ENCODE measurements at places on chromosomes 13 and 19.

- DNase-seq, result no peak
Measured at GRCh38 chr13:29956853-29957252, 106.4 kb upstream of the UBL3 start.

DNA sequence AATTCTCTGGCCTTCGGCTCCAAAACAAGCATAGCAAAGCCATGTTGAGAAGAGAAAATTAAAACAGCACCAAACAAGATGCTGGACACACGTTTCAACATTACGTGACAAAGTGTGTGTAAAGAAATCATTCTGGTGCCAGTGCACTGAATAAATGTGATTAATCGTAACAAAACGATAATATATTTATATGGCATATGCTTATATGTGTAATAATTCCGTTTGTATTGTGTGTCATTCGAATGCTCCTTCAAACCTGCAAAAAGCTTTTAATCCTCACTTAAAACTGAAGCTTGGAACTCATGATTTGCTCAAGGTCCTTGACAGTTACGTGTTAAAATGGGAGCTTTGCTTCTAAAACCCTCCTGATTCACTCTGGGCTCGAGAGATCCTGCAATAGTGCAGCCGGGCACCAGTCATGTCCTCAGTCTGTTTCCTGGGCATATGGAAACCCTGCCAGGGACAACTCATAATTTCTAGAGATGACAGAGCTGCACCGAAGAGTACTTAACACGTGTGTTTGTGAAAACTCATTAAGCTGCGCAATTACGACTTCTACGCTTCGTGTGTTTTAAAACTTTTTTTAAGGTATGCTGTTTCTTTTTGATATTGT is 731 bp upstream of the AKAP8L start:
- no peak for DNase-seq

- no peak for DNase-seq
Measured at GRCh38 chr19:48117515-48118130, 7.0 kb upstream of the PLA2G4C start.

- DNase-seq, result no peak
Measured at GRCh38 chr13:114017028-114017630, 43.3 kb upstream of the C13orf46 start.

GRCh38 chr19:48218997-48219396 is 36.7 kb downstream of the CARD8 start:
- DNase-seq, result no peak

GRCh38 chr19:8592231-8593009 is 15.2 kb upstream of the MYO1F start:
- DNase-seq, result peak; percentile 94

DNA sequence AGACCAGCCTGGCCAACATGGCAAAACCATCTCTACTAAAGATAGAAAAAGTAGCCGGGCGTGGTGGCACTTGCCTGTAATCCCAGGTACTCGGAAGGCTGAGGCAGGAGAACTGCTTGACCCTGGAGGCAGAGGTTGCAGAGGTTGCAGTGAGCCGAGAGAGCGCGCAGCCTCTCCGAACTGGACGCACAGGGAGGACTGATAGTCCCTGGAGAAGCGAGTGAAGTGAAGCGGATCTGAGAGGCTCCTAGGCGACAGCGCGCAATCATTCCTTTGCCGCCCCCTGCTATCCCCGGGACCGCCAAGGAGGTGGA is 233 bp downstream of the ZNF561 start:
- DNase-seq, result no peak

- no peak for DNase-seq
Measured at GRCh38 chr13:94784066-94784465, 71.7 kb upstream of the SOX21 start.

GRCh38 chr13:72164811-72165210 is 297.8 kb upstream of the DACH1 start:
- no peak for DNase-seq

- no peak for DNase-seq
Measured at GRCh38 chr13:40897053-40897452, 107.6 kb downstream of the SLC25A15 start.

GRCh38 chr13:63463782-63464610 is 2048.3 kb upstream of the PCDH20 start:
- DNase-seq, result no peak

DNA sequence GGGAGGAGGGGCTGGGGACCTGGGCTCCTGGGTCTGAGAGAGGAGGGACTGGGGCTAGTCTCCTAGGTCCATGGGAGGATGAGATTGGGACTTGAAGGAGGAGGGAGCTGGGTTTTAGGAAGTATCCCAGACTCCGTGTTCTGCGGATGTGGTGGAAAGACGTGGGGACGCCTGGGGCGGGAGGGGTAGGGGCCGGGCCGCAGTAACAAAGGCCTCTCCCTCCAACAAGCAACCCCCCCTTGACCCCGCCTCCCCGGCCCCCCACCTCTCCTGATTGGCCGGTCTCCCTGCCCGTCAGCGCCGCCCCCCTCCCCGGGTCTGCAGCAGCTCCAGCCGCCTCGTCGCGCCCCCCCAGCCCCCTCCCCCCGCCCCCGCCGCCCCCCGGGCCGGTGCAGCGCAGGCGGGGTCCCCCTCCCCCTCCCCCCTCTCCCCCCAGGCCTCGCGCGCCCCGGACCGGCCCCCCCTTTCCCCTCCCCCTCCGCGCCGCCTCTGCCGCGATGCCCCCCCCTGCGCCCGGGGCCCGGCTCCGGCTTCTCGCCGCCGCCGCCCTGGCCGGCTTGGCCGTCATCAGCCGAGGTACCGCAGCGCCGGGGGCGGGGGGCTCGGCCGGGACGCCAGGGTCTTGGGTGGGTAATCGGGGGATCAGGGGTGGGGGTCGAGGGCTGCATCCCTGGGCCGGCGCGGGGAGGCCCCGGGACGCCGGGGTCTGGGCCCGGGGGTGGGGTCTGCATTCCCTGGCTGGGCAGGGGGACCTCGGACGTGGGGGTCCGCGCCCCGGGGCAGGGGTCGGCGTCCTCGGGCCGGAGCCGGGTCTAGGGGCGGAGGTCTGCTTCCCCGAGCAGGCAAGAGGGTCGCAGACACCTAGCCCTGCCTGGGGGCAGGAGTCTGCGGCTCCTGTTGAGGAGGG is at the start of gene IGLON5:
Gene IGLON5, plus strand, starts transcription at position 294 of the 907 bp plus-strand sequence. Its CDS starts 204 bp downstream, at position 498.
- DNase-seq, result no peak

DNA sequence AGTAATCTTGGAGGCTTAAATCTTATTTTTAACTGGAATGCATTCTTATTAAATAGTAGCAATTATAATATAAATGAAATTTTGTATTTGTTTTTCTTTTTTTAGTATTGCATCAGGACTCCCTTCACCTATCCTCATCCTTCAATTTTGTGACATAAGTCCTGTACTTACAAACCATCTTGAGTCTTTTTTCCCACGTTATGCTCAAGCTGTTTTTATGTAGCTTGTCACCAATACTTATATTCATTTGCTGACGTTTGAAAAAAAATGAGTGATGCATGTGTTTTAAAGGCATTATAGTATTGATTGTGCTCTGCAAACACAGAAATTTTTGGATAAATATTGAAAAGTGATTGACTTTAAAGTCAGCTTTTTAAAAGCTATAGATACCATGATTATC is 888 bp downstream of the GPR18 start:
- DNase-seq, result no peak

GRCh38 chr13:32175307-32175706 is 139.9 kb downstream of the ZAR1L start:
- no peak for DNase-seq

GRCh38 chr13:23619068-23619855 is 49.0 kb downstream of the TNFRSF19 start:
- no peak for DNase-seq

GRCh38 chr13:34419025-34419424 is 523.0 kb upstream of the NBEA start:
- no peak for DNase-seq

- no peak for DNase-seq
Measured at GRCh38 chr13:97630725-97631124, 196.8 kb downstream of the RAP2A start.

GRCh38 chr19:6032381-6032780 is 54.4 kb upstream of the RANBP3 start:
- DNase-seq, result no peak
